Caco-2 (cell line): ENCODE measurements at places on chromosomes 2 and 18.

- no peak for DNase-seq
Measured at GRCh38 chr18:44793194-44793593, 112.5 kb downstream of the SETBP1 start.

- DNase-seq, result no peak
Measured at GRCh38 chr2:207725873-207726578, 14.6 kb downstream of the CCNYL1 start.

DNA sequence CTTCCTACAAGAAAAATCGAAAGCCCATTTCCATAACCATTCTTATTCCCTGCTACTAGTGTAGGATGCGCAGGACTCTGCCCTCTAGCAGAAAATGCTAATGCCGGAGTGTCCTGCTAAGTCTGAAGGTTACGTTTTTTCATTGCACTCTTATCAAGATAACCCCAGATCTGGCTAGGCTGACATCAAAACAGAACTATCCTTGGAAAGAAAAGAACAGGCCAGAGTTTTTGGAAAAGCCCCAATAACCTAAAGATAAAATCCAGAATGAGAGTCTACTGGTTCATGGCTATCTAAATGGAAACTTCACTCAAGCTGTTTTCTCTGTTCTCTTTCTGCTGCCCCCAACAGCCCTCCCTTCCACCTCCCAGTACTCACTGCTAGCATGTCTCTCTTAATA, 913 bp downstream of the RNF152 start:
- DNase-seq, result no peak

- DNase-seq, result no peak
Measured at GRCh38 chr18:58315739-58316215, 271.8 kb downstream of the NEDD4L start.

GRCh38 chr2:225402210-225402776, 2.8 kb downstream of the NYAP2 start:
- DNase-seq, result no peak

- DNase-seq, result no peak
Measured at GRCh38 chr18:9715978-9716774, 8.1 kb downstream of the RAB31 start.

- no peak for DNase-seq
Measured at GRCh38 chr2:149090706-149091105, 52.2 kb downstream of the LYPD6B start.

- DNase-seq, result no peak
Measured at GRCh38 chr2:193482557-193482956, 1287.8 kb upstream of the TMEFF2 start.

DNA sequence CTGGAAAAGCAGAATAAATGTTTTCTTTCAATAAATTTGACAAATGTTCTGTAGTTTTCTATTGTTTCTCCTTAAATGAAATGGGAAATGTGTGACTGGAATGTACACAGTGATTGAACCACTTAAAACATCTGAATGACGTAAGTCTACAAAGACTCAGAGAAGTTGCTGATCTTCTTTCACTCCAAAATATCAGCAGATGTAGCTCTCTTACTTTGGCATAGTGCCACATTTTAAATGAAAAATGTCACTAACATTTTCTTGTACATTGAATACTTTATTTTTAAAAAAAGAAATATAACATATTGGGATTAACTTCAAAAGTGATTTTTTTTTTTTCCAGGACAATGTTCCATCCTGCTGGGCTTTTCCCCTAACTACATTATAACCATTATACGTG, 565.6 kb downstream of the TMEM182 start:
- DNase-seq, result no peak

DNA sequence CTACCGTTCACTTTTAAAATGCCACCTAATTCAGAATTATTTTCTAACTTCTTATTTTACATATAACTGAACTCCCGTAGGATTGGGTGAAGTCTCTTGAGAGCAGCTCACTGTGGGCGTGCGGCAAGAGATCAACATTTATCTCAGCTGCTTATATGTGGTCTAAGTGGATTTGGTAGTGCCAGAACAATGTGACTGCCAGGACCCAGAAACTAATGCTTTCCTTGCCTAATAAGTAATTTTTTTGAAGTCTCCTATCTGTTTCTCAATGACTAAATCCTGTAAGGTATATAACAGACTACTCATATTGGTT, 11.2 kb upstream of the NFE2L2 start:
- DNase-seq, result no peak

GRCh38 chr18:36757081-36757480, 71.7 kb downstream of the TPGS2 start:
- DNase-seq, result peak; percentile 13

DNA sequence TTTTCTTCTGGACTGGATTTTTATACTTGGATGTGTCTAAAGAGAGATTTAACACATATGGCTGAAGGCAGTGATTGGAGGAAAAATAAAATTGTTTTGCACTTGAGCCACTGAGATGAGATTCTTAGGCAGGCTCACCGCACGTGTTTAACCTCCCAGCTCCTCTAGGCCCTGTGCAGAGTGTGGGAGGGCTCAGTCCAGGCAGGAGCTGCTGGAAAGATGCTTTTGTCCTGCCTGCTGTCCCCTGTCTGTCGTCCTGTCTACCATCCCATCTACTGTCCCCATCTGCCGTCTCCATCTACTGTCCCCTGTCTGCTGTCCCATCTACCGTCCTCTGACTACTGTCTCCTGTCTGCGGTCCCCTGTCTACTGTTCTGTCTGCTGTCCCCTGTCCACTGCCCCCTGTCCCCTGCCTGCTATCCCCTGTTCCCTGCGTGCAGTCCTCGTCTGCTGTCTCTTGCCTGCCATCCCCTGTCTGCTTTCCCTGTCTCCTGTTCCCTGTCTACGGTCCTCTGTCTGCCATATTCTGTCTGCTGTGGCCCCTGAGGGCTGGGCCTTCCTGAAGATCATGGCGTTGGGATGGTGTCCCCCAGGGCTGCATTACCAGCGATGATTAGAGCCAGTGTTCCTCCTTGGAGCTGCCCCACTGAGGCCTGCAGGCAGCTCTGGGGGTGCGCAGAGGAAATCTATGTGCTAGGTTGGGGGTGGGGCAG, 43.7 kb upstream of the HS6ST1 start:
- peak; percentile 25 for DNase-seq

GRCh38 chr18:61281431-61281830, 51.8 kb upstream of the CDH20 start:
- no peak for DNase-seq

- DNase-seq, result no peak
Measured at GRCh38 chr2:241692448-241692847, 5.8 kb upstream of the DTYMK start.

GRCh38 chr2:55585451-55586080, 31.9 kb downstream of the PPP4R3B start:
- DNase-seq, result no peak

- DNase-seq, result no peak
Measured at GRCh38 chr2:1947316-1947715, 203.0 kb upstream of the PXDN start.

DNA sequence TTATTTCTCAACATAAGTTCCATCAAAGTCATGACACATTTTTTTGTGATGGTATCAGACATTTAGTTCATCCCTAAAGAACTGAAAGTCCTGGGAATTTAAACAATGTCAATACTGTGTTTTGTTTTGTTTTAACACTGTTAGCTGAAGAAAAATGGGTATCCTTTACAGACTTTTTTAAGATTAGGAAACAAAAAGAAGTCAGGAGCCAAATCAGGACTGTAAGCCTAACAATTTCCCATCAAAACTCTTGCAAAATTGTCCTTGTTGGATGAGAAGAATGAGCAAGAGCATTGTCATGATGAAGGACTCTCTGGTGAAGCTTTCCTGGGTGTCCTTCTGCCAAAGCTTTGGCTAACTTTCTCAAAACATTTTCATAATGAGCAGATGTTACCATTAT, 69.4 kb downstream of the SRD5A2 start:
- DNase-seq, result no peak

DNA sequence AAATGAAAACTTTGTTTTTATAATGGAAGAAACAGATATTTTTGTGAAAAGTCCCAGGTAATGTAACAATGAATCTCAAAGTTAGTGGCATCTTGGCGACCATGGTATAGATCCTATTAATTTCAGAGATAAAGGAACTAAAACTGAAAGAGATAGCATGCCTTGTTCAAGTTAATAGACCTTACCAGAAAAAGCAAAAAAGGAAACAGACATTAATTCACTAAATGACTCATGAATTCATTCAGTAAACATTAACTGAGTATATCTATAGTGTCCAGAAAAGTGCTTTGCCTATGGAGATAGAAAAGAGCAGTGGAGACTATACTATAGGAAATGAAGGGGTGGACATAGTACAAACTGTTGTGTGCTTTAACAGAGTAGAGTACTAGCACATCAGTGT, 763.3 kb downstream of the TRIB2 start:
- no peak for DNase-seq

DNA sequence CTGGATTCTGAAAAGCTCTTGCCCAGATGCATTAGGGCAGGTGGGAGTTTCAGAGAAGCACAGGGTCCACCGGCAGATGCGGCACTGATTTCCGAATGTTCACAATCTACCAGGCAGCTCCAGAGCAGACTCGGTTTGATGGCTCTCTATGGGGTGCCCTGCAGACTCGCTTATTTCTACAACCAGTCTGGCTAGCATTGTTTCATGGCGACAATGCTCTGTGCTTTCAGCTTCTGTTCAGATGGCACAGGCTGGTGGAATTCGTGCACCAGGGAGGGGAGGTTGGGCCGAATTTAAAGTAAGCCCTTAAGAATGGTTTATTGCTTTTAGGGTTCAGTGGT, 9.9 kb downstream of the MYT1L start:
- no peak for DNase-seq

DNA sequence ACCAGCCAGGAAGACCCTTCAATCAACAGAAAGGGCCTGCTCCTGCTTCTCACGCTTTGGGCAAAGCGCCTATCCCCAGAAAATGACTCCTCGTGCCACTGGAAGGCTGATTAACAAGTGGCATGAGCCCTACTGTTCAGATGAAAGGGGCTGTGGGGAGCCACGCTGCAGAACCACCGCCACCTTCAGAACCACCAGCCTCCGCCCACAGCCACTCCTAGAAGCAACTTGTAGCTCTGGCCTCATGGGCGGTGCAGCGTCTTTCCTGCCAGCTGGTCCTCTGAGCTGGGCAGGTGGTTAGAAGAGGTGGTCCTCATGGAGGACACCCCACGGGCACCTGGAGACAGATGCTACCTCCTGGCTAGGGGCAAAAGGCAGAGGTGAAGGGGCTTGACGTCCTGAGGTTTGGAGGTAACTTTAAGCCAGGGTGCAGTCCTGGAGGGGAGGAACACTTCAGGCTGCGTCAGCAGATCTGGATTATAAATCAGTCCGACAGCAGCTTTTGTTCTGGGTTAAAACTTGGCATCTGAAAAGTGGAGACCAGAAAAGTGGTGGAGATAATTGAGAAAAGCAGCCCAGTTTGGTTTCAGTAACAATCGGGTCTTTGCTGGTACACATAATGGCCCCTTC, 861 bp upstream of the SEMA4C start:
- DNase-seq, result no peak

GRCh38 chr18:55375930-55376329, 212.1 kb downstream of the TCF4 start:
- DNase-seq, result no peak

DNA sequence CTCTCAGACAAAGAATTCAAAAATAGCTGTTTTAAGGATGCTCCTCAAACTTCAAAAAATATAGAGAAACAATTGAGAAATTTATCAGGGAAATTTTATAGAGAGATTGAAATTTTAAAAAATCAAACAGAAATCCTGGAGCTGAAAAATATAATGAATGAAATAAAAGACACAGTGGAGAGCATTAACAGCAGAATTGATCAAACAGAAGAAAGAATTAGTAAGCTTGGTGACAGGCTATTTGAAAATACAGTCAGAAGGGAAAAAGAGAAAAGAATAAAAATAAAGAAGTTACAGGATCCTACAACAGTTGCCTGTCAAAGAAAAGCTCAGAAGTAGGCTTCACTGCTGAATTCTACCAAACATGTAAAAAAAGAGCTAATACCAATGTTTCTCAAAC, 293.8 kb upstream of the VWC2L start:
- DNase-seq, result no peak

- no peak for DNase-seq
Measured at GRCh38 chr2:28645553-28645952, 106.1 kb upstream of the PPP1CB start.

DNA sequence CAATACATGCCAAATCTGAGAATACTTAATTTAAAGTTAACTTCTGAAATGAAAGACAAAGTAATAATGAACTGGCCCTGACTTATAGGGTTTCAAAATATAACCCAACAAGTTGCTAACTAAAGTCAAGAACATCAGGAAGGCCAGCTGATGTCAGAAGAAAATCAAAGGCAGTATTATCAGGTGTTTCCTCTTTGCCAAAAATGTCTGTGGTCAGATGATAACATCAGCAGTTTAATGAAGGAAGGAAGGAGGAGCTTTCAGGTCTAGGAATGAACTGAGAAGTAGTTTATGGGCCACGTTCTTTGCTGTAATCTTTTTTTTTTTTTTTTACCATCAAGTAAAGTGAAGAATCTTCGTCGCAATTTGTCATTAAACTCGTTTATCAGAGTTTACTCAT, 40.9 kb downstream of the CDH2 start:
- no peak for DNase-seq

- no peak for DNase-seq
Measured at GRCh38 chr2:33929467-33929866, 330.4 kb upstream of the FAM98A start.

GRCh38 chr2:17780546-17780945, 26.6 kb downstream of the GEN1 start:
- no peak for DNase-seq

- no peak for DNase-seq
Measured at GRCh38 chr2:71674158-71674851, 220.9 kb downstream of the DYSF start.
